ENCODE measurements at places on chromosomes 6 and 20.
A peak's percentile ranks its signal among the peaks of the same experiment; 100 is the strongest.

DNA sequence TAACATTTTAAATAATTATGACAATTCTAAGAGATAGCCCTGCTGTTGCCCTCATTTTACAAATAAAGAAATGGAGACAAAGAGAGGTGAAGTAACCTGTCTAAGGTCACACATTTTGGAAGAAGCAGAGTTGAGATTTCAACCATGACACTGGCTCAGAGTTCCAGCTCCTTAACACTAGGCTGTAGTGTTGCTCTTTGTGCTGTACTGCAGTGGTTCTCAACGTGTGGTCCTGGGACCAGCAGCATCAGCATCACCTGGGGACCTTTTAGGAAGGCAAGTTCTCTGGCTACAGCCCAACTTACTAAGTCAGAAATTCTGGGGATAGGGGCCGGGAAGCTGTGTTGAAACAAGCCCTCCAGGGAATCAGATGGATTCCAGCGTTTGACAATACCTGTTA lies 62.4 kb upstream of the FERMT1 start:
- DNase-seq: no peak

- no peak for DNase-seq
Observed at GRCh38 chr6:56516003-56516402, 126.7 kb downstream of the DST start.

- DNase-seq: peak; percentile 42
Observed at GRCh38 chr20:57628047-57628961, 8.1 kb upstream of the ZBP1 start.

GRCh38 chr6:133953634-133954415 lies 801 bp downstream of the TBPL1 start:
- no peak for DNase-seq

DNA sequence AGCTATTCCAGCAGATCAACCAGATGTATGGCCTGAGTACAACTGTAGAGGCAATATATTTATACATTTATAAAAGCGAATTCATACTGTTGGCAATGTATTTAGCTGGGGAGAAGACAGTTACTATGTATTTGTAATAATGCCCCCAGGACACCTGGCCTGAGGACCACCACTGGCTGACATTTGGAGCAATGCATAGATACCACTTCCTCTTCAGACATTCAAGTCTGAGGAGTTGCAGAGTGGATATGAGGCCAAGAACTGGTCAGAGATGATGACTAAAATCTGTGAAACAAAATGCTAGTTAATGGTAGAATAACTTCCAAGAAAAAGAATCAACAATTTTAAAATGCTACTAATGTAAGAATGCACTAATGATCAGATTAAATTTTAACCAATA lies 462.3 kb downstream of the CDC5L start:
- DNase-seq: no peak

DNA sequence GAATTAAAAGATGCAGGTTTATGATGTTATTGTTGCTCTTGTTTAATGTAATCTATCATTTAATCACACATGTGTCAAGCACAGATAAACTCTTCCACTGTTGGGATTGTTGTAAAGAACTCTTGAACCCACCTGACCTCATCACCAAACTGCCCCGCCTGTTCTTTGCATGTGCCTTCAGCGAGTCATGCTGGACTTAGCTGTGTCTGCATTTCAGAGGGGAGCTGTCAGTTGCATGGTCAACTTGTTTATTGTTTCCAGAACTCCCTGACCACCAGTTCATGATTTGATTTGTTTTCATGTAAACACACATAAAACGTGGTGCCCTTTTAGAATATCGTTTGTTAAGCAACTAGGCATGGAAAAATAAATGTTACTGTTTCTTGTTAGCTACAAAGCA lies 93.6 kb downstream of the KHDC1L start:
- no peak for DNase-seq

- no peak for DNase-seq
Observed at GRCh38 chr6:1995636-1996035, 249.8 kb downstream of the GMDS start.

DNA sequence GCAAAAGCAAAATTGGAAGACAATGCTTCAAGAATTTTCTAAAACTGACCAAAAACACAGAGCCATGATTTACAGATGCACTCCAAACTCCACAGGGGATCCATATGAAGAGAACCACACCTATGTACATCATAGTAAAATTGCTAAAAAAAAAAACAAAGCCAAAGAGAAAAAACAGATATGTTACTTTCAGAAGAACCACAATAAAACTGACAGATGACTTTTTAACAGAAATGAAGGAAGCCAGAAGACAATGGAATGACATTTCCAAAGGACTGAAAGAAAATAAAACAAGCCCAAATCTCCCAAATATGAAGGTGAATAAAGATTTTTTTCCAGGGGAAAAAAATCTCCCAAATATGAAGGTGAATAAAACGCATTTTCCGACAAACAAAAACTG lies 17.5 kb downstream of the TRERF1 start:
- DNase-seq: no peak
